ENCODE measurements at places on chromosomes 5 and 9.

DNA sequence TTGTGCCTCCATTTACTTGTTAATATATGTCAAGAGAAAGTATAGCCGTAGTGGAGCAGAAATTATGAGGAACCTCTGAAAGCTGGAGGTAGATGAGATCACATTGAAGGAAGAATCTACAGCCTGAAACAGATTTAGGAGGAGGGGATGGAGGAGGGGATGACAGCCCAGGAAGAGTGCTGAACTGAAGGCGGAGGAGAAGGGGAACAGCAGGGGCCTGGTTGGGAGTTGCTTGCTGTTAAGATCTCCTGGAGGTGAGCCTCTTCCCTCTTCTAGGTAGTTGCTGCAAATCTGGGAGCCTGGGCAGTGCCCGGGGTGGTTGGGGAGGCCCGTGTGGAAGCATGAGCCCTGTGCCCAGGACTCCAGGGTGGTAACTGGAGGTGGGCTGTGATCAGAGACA, 111.8 kb upstream of the SEMA6A start:
- DNase-seq: no peak

GRCh38 chr9:80218328-80218727, 646.6 kb downstream of the TLE4 start:
- DNase-seq: no peak

DNA sequence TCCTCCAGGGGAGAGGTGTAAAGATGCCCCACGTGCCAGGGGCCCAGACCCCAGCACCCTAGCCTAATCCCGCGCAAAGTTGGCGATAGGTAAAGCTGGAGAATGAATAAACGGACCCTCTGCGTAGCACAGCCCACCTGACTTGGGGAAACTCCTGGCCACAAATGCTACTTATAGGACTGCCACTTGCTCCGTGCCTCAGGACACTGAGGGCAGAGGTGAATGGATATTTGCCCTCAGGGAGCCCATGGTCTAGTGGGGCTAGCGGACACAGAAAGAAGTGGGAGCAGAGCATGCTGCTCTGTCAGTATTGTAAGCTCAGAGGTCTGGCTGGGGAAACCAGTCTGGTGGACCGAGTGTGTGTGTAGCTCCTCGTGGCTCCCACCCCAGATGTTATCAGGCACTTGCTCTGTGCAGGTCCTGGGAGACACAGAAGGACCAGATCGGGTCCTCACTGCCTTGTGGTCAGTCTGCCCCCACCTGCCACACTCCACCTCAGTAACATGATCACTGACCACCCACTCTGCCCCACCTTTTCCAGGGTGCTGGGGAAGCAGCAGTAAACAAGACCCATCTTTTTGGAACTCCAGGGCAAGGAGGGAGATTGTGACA, 841 bp downstream of the GRK6 start:
- DNase-seq: no peak

GRCh38 chr5:77208507-77209163, 1.8 kb upstream of the PDE8B start:
- DNase-seq: no peak

Measured in stimulated activated CD8-positive, alpha-beta memory T cell treated with anti-CD3 and anti-CD28 coated beads, Interleukin-4, amount 100 ng/mL, for 1 hour (primary cell).